A549 (cell line): ENCODE measurements at places on chromosomes 11 and 22.

- DNase-seq, result no peak
Observed at GRCh38 chr11:22432291-22433093, 94.3 kb downstream of the SLC17A6 start.

- DNase-seq, result no peak
Observed at GRCh38 chr11:75248924-75249256, 8.3 kb downstream of the TPBGL start.

- DNase-seq, result no peak
Observed at GRCh38 chr22:34986523-34986922, 79.4 kb upstream of the ISX start.

DNA sequence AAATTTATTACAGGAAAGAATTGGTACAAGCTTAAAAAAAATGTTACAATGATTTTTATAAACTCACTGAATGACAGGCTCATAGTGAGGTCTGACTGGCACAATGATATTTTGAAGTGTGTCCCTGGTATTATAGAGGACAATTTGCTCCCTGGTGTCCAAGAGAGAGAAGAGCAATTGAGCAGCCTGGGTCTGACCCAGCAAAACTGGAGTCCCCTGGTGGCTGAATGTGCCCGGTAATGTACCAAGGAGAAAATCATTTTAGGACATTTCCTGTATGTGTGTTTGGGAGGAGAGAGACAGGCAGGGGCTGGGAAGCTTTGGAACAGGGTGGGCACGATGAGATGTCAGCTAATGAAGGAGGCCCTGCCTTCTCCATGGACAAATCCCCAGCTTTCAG, 125.3 kb downstream of the APOL5 start:
- DNase-seq, result peak; percentile 65

DNA sequence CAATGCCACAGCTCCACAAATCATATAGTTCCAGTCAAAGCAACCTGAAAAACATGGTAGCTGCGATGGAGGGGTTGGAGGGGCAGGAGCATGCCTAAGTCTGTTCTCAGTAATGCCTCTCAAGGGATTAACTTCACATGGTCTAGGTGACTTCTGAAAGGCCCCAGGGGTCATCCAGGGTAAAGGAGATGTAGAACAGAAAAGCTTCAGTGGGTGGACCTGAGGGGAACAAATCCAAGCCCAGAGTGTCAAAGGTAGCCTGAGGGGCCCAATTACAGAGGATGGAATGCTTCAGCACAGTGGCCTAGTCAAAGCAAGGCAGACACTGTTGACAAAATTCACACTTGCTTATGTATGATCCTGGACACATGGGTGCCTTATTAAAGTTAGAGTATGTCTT, 23.3 kb downstream of the OR4D9 start:
- no peak for DNase-seq

DNA sequence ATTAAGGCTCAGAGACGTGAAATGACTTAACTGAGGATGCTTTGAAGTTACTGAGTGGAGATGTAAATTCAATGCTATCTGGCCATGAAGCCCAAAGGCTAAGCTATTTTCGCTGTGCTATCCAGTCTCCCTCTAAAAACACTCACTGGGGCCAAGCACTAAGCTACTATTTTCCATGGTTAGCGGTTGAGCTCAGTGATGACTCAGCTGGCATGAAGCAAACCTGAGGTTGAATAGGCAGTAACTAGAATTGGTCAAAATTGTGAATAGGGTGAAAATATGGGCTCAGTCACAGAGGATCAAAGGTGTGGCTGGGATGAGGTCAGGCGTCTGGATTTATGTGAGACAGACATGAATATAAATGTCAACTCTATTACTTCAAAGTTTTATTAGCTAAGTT, 564.2 kb upstream of the KIRREL3 start:
- no peak for DNase-seq

DNA sequence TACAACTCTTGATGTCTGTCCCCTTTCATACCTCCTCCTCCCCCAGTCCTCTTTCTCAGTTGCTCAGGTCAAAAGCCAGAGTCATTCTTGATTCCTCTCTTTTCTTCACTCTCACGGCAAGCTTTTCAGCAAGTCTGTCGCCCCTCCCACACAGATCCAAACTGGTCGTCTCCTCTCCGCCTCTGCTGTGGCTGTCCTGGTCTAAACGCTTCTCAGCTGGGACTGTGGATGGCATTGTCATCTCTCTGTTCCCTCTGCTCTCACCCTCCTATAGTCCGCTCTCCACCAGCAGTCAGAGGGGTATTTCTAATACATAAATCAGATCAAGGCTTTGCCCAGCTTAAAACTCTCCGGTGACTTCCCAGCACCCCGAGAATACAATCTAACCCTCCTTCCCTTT, 46.8 kb upstream of the SPATA19 start:
- no peak for DNase-seq

DNA sequence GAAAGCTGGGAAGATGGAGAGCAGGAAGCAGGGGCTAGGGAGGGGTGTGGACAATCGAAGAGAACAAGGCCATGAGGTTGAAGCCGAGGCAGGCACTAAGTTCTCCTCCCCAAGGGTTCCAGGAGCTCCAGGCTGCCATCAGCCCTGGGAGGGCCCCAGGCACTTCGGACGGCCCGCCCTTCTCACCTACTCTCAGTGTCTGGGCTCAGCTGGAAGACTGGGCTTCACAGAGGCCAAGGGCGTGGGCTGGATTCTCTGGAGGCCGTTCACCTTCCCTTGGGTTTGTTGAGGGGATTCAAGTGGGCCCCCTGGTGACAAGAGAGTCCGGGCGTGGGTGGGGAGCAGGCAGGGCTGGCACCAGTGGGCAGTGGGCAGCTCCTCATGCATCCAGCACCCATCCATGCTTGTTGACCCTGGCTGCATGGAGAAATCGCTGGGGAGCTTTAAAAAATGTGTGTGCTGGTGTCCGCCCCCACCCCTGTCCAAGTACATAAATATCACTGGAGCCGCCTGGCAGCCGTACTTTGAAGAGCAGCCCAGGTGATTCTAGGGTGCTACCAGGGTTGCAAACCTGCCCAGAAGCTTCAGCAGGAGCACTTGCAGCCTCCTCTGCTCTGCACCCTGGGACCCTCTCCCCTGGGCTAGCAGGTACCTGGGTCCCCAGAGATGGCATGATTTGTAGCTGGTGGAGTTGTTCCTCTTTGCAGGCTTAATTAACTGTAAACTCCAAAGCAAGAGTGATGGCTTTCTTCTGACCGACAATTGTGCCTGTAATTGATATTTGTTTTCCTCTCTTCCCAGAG, 74.3 kb downstream of the RTL6 start:
- no peak for DNase-seq

GRCh38 chr11:19849107-19849789, 136.6 kb downstream of the NAV2 start:
- no peak for DNase-seq

DNA sequence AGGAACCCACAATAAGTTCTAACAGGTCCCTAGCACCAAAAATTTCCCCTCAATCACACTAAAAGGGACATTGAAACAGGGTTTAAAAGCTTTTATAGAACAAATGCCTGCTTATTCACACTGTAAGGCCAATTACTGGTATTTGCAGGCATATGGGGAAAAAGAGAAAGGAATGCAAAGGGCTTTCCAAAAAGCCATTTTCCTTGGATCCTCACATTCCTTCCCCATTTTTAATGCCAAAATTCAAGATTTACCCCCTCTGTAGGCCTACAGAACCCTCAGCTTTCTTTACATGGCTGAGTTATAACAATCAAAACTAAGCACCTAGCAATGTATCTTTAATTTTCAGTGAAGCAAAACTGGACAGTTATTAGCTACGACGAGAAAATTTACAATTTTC, 102.0 kb downstream of the SBF2 start:
- DNase-seq, result no peak

DNA sequence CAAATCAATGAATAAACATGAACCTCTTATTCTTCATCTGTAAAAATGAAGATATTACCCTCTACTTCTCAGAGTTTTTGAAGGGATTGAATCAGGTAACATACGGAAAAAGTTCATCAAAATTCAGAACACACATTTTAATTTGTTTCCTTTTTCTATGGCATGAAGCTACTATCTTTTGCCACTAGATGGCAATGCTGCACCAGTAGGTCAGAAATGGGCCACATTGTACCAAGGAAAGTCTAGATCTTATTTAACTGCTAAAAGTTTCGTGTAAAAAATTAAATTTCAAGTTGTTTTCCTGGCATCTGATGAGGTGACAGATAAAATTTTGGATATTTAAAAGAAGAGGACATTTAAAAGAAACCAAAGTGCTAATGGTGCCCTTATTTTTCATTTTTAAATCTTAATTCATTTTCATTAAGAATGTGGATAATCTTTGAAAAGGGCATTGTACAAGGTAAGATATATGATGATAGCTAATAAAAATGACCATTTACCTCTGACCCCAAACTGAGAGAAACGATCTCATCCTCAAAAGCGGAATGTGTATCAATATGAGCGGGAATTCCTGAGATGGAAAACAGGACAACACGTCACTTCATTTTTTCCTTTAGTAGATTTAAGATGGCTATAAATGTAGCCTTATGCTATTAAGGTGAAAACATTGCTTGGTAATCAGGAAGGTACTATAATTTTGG, 16.1 kb downstream of the ALKBH8 start:
- DNase-seq, result peak; percentile 25

DNA sequence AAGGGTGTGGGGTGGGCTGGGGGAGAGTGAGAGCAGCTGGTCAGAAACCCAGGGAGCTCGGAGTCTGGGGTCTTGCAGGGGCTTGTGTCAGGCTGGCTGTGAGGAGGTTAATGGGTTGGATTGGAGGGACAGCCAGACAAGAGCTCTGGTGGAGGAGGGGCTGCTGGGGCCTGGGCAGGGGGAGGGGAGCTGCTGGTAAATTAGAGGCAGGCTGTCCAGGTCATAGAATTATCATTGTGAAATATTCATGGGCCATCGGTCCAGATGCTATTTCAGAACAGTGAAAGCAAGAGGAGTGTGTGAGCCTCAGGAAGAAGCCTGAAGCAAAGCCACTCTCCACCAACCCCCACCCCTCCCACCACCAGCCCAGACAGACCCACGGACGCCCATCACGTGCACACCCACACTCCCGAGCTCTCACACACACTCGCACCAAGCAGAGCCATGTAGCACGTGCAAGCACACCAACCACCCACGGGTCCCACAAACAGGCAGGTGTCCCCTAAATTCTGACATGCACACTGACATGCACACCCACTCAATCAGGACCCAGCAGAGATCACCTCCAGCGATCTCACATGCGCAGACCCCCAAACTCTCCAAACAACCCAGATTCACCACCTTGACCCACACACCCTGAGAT, 18.8 kb downstream of the RTN4RL2 start:
- no peak for DNase-seq

- no peak for DNase-seq
Observed at GRCh38 chr11:13278609-13279486, 1.3 kb downstream of the BMAL1 start.

- DNase-seq, result no peak
Observed at GRCh38 chr11:113979431-113979830, 4.5 kb downstream of the HTR3A start.

DNA sequence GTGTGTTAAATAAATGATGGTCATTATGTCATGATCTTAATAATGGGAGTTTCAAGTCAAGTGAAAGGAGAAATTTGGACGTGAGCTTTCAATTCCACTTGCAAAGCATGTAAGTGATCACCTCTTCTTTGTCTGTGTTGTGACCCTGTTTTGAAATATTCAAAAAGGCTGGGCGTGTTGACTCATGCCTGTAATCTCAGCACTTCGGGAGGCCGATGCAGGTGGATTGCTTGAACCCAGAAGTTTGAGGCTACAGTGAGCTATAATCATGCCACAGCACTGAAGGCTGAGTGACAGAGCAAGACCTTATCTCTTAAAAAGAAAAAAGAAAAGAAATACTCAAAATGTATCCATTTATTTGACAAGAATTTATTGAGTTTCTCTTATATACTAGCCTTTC, 32.9 kb upstream of the EED start:
- DNase-seq, result no peak

GRCh38 chr11:8332196-8332595, 68.5 kb upstream of the LMO1 start:
- DNase-seq, result no peak

- no peak for DNase-seq
Observed at GRCh38 chr11:66861774-66862558, 5.1 kb downstream of the LRFN4 start.

DNA sequence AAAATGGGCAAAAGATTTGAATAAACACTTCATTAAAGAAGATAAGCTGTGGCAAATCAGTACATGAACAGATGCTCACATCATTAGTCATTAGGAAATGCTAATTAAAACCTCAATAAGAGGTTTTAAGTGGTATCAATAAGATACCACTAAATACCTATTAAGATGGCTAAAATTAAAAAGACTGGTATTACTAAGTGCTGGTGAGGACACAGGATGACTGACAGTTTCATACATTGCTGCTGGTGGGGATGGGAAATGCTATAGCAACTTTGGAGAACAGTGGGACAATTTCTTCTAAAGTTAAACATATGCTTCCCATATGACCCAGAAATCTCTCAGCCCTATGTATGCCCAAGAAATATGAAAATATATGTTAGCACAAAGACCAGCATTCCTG, 69.2 kb downstream of the COMMD9 start:
- no peak for DNase-seq

DNA sequence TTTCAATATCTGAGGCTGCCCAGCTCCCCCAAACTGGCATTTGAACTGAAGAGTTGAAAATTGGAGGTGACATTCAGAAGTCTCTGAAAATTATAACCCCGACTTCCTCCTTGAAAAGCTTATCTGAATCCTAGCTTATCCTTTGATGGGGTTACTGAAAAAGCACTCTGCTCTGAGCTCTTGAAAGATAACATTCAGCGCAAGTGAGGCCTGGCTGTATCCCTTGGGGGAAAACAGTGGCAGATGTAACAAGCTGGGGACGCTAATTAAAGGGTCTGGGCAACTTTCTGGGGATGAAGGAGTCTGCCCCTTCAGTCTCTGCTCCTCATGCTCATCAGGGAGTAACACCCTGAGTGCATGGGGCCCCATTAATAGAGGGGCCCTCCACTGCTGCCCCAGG, 402.0 kb upstream of the CADM1 start:
- no peak for DNase-seq

DNA sequence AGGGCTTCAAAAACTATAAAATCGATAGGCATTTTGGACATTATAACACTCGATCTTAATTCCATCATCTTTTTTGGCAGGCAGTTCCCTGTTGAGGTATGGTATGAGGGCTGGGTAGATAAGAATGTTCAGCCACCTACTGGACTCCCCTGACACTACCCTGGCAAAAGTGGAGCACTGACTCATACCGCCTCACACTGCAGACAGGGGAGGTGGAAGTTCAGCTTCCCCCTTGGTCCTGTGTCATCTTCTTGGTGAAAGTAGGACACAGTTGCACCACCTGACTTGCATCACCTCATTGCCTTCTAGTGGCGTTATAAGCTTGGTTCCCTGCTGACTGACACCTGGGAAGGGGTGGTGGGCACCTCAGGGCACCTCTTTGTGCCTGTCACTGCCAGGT, 30.4 kb downstream of the PAAF1 start:
- peak; percentile 49 for DNase-seq

DNA sequence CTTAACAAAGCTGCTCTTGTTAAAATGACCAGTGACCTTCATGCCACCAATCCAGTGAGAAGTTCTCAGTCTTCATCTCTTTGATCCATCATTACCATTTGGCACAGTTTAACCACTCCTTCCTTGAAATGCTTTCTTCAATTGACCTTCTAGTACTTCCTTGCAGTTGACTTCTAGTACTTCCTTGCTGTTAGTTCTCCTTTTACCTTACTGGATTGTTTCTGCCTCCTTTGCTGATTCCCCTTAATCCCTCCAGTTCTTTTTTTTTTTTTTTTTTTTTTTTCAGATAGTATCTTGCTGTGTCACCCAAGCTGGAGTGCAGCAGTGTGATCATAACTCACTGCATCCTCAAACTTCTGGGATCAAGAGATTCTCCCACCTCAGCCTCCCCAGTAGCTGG, 66.0 kb upstream of the HORMAD2 start:
- DNase-seq, result no peak

- DNase-seq, result no peak
Observed at GRCh38 chr11:104049116-104049515, 12.7 kb downstream of the DDI1 start.
